ENCODE measurements at places on chromosomes 6 and 20. TPM values are rescaled to one million over a fixed set of nuclear protein-coding genes. Genes with fewer than 3 reads are reported as not detected.

DNA sequence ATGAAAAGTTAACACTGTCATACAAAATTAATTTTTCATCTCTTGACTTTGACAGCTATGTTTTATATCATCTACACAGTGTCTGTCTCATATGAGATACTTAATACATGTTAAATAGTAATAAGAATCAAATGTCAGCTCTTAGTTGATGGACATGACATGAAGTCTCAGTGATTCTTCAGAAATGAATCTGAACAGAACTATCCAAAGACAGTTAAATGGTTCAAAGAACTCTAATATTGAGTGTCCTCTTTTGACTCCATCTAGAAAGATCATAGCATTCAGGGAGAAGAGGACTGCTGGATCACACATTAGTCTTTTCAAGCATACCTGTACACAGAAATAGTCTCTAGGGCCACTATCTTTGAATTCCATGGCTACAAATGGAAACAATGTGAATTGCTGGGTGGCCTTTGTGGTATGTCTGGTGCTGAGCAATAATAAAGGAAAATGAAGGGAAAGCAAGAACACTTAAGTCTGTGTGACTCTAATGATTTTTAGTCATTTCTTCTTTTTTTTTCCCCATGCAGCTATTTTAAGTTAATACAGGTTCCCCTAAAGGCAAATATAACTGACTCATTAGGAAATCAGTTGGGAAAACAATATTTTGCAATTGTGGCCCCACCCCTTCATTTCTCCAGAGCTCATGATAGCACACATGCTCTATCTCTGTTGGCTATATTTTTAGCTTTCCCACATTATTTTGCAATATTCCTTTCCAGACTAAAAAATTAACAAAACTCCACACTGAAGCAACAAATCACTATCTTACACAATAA lies 367.5 kb downstream of the GRIK2 start:
- DNase-seq: peak; percentile 87

- no peak for DNase-seq
Observed at GRCh38 chr6:150788089-150788488, 77.4 kb upstream of the MTHFD1L start.

Gene SEL1L2
- not detected for total RNA-seq

DNA sequence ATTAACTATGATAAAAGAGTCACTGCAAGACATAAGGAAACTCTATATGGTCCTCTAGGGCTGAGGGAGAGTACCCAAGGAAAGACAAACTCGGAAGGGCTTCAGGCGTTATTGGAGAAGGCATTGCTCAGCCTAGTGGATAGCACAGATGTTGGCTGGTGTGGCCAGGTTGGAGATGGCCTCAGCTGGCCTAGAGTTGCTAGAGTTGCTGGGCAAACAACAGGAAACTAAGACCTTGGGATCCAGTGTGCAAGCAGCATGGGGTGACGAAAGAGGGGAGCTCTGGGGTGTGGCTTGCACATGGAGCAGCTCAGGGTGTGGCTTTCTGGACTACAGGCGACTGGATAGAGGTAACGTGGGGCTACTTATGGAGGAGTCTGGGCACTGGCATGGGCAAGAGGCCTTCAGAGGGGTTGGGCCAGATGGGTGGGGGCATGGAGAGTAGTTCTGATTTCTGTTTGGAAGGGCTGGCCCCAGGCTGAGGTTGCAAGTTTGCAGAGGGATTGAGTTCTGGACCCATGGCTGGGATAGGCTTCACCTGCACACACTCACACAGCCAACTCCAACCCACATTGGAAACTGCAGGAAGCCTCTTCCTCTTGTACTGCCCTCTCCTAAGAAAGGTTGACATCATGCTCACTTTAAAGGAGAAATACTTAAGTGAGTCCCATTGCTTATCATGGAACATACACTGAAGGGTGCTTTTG lies 5.2 kb upstream of the BPIFB6 start:
- no peak for DNase-seq

DNA sequence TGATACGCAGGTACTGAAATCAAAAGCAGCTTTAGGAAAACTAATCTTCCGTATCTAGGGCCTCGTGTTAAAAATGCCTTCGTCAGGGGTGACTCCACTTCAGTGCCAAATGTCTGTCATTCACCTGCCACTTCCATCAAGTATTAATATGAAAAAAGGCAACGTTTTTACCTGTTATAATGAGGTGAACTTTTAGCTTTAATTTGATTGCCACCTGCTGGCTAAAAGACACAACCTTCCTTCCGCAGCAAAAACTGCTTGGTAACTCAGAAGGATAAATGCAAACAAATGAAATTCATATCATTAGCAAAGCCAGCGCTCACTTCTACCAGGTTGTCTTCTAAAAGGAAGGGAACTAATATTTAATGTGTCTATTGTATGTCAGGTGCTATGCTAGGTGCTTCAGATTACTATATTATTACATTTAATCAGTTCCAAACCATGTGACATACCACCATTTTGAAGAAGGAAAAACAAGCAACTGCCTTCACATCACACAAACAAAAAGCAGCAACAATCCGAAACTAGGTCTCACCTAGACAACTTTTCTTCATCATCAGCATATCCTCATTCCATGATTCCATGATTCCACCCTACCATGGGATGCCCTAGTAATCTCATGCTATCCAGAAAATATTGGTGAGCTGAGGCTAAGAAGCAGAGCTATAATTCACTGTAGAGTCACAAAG lies 20.6 kb upstream of the ARHGAP18 start:
- DNase-seq: peak; percentile 54

DNA sequence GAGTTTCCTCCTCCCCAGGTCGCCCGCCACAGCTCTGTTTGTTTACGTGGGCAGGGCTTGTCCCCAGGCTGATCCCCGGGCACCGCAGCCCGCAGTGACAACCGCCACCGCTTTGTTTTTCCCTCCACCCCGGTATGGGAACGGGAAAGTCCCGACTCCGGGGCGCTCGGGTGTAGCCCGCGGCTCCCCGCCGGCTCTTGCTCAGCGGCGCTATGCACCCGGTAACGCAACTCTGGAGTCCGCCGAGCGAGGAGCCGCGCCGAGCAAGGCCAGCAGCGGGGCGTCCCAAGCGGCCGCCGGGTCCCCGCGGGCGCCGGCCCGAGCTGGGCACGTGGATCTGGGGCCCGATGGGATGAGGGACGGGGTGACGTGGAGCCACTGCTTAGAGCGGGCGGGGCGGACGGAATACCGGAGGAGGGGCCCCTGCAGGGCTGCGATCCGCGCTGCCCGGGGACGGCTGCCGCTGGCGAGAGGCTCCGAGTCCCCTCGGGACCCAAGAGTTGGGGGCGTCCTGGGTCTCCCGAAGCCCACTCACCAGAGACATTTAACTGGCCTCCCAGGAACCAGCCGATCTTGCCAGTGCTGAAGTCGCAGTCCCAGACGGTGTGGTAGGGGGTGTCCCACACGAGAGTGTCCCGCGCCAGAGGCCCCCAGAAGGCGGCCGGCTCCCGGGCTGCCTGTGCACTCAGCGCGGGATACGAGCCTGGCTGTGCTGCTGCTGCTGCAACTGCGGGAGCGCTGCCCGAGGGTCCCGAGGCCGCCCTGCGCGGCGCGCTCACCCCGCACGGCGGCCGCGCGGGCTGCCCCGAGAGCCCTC lies 497 bp downstream of the ACSS1 start:
- no peak for DNase-seq

DNA sequence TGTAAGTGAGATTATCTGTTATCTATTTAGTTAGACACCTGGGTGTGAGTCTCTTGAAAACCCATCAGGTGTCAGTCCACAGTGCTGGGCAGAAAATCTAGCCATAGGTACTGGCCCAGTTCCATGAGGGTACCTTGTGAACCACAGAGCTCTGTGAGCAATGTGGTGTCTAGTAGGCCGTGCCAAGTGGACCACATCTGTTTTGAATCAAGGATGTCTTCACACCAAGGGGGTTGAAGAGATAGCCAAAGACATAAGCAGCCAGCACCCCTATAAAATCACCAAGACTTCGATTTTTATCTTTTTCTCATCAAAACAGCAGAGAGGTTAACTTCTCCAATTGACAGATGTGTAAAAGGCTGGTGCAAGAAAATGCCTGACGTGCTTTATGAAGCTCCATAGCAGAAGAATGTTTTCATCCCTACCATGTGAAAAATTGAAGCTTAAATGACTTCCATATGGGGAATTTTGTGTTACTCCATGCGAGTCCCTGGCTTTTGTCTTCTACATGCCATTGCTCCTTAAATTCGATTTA lies 368.7 kb downstream of the HAO1 start:
- DNase-seq: no peak

GRCh38 chr6:129938249-129939020 lies 77.3 kb upstream of the TMEM244 start:
- no peak for DNase-seq

Gene OTOR
- not detected for total RNA-seq

DNA sequence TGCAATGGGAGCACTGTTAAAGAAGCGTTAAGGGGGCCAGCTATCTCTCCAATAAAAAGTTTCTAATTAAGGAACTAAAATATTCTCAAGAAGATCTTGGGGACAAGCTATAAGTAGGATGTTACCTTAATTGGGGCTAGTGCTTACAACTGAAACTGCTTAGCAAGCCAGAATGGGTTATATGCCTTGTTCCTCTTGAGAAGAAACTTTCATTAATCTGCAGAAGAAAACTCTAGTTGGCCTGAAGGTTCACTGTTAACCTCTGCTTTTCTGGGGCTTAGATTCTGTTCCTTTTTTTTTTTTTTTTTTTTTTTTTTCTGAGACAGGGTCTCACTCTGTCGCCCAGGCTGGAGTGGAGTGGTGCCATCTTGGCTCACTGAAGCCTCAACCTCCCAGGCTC lies 82.2 kb downstream of the BACH2 start:
- no peak for DNase-seq

Gene AVP
- not detected for total RNA-seq

Gene COL11A2
- total RNA-seq: 1.1 TPM

DNA sequence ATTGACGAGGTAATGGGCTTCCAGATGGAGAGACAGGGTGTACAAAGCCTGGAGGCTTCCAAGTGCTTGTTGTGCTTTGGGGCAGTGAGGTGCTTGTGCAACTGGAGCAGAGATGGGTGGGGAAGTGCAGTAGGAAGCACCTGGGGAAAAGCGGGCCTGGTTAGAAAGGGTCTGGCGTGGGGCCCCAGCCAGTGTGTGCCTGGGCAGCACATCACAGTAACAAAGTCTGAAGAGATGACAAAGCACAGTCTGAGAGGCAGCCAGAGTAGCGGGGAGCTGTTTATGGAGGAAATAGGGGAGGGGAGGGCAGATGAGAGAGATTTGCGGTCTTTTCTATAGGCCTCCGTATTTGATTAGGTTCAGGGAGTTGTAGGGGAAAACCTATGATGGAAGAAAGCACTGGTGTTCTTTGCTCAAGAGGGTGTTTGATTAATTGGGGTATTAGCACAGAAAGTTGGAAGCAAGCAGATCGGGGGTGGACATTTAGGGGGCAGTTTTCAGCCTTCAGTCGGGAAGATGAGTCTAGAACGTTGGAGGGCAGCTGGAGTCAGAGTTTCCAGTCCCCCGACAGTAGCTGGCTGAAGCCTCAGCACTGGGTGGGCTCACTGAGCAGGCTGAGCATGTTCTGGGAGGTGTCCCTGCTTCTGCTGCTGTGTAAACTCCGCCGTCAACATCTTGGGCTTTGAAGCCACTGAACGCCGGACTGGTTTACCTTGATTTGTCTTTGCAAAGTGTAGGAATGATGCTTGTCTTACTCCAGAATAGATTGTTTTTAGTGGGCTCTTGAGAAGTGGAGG lies 15.5 kb upstream of the MROH8 start:
- no peak for DNase-seq

DNA sequence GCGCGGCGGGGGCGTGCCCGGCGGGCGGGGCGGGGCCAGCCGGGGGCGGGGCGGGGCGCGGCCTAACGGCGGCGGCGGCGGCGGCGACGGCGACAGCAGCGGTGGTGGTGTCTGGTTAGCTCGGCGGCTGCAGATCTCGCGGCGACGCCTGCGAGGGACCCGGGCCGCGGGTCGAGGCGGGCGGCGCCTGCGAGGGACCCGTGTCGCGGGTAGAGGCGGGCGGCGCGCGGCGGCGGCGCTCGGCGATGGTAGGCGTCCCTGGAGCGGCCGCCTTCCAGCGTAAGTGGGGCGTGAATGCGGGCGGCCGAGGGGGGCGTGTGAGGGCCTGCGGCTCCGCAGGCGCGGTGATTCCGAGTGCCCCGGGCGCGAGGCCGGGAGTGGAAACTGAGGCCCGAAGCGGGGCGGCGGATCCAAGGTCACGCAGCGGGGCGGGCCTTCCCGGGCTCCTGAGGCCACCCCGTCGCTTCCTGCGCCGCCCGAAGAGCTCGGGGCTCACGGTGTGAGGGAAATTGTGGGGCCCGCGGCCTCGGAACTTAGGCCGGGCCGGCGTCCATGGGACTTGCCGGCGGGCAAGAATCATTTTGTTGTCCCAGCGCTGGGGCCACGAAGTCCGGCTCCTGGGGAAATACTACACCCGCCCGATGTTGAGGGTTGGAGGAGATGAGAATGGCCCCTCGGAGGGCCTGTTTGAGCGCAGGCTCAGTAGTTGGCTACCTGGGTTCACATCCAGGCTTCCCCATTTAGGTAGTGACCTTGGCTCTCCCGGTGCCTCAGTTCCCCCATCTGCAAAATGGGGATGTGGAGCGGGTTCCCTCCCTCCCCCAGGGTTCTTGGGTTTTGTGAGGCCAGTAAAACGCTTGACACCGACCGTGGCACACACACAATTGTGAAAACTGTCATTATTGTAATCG lies at the start of gene CBFA2T2:
Gene CBFA2T2 (plus strand): TSS at position 74 of the 911 bp plus-strand sequence. CDS start 172 bp downstream, at position 246.
- DNase-seq: peak; percentile 50

Gene STMN3
- 49.8 TPM for total RNA-seq

Gene LHFPL5
- total RNA-seq: 0.17 TPM

GRCh38 chr6:41080621-41081020 lies 7.8 kb downstream of the NFYA start:
- no peak for DNase-seq

DNA sequence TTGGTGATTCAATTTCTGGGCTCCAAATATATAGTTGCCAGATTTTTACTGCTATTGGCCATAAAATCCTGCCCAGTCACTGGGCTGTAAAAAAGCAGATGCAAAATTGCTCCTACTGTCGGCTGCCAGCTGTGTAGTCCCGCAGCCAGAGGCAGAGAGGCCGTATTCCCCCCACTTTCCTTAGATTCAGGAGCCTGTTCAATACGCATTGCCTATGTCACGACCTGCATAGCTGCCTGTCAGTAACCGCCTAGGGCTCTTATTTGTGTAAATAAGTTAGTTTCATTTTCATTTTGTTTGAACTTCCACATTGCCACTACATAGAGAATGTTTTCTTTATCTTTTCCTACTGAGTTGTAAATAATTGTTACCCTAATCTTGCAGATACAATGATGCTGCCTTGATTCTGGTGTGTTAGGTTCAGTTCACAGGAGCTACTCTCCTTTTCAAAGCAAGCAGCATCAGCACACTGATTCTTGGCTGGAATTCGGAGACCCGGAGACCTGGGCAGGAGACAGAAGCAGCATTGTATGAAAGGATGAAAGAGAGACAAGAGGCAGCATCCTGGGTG lies 46.0 kb upstream of the UST start:
- DNase-seq: peak; percentile 56

- no peak for DNase-seq
Observed at GRCh38 chr20:63738687-63739129, 868 bp upstream of the SLC2A4RG start.
